Cerebellar nuclear complex (tissue), 1 donor: ENCODE measurements at places on chromosomes 4 and X.

DNA sequence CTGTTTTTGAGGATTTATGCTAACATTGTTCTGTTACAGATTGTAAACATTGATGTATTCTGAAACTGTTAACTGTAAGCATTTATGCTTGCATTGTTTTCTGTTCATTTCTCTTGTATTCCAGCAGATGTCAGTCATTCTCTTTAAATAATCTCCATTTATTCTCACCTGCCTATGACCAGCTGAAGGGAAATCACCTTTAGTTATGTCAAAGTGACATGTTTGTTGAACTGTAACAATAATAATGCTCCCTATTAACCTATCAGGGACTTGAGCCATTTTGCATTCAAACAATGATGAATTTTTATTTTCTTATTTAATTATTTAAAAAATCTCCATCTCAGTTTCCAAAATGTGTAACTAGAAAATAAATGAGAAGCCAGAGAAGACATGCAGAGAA lies 58.0 kb downstream of the SPCS3 start:
- DNase-seq = no peak

- no peak for DNase-seq
Observed at GRCh38 chrX:35841872-35842271, 43.7 kb downstream of the MAGEB16 start.

DNA sequence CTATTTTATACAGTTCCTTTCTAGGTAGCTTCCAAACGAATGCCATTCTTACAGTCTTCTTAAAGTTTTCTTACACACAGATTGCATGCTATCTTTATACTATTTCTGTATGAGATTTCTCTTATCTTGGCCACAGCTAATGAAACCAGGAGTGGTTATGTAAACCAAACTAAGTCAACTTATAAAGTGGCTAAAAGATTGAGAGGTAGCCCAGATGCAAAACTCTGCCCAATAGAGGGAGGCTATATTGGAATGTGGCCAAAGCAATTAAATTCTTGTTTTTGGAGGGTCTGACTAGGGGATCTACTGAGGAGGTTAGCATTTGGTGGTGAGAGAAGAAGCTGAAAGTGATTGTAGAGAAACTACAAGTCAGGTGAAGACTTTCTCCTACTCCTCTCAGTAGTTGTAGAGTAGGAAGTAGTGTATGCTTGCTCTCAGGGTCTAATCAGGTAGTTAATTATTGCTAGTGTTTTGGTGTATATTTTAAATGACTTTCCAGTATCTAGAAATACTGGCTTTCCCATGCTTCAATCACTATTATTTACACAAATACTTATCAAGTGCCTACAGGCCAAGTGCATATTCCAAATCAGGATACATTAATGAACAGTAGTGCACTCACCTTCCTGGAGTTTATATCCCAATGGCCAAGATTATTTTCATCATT lies 104.2 kb upstream of the HPGD start:
- no peak for DNase-seq

GRCh38 chrX:69154051-69154450 lies 11.2 kb downstream of the PJA1 start:
- DNase-seq = no peak

DNA sequence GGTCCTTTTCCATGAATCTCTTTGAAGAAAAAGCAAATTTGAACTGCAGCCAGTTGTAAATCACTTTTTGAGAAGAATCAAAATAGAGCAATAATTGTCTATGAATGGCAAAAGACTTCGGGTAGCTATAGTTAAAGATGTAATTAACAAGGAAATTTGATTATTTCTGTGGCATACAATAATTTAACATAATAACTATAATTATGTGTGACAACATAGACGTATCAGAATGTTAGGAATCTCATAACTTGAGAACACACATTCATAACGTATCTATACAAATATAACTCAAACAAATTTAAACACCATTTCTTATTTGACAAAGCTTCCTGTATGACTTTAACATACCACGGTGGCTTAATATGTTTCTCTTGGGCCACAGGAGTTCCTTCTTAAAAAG lies 36.0 kb upstream of the NSG1 start:
- no peak for DNase-seq

DNA sequence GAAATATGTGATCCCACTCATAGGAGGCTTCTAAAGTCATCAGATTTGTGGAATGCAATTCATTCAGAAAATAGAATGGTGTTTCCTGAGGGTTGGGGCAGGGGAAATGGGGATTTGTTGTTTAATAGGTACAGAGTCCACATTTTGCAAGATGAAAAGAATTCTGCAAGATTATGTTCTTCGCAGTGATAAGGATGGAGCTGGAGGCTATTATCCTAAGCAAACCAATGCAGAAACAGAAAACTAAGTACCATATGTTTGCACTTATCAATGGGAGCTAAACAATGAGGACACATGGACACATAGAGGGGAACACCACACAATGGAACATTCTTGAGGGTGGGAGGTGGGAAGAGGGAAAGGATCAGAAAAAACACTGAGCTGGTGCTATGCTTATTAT lies 144.3 kb upstream of the NLGN4X start:
- DNase-seq = no peak

- no peak for DNase-seq
Observed at GRCh38 chr4:85995361-85995760, 364.5 kb downstream of the MAPK10 start.

DNA sequence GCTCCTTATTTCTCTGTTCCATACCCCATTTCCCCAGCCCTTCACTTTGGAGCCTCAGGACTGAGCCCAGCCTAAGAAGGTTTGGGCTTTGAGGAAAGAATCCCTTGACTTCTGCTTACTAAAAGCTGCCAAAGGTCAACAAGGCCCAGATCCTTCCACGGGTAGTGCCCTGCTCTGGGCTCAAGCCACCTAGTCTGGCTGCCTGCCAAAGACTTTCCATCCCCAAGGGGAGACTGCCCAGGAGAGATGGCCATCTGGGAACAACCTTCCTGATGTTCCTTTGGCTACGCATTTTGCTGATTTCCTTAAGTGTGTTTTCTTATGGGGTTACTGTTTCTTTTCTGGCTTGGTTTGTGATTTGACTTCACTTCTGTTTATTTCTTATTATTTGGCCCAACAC lies 49.8 kb upstream of the NDP start:
- no peak for DNase-seq

GRCh38 chr4:10981096-10981495 lies 296.5 kb upstream of the CLNK start:
- no peak for DNase-seq

DNA sequence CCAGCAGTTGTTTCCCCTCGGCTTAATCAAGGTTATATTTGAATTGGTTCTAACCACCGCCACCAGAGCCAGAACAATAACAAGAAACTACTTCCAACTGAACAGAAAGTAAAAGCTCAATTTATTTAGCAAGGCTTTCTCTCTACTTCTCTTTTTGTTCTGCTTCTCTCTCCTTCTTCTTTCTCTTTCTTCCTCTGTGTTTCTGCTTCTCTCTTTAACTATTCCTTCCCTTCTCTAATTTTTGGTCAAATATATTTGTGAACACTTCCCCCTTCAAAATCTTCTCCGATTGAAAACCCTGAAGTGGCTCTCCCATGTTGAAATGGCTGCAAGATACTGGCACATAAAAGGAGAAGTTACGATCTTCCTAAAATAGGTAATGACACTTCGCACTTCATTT lies 1195.9 kb upstream of the PRKX start:
- no peak for DNase-seq

GRCh38 chrX:118824173-118824730 lies 628 bp downstream of the ZCCHC12 start:
- no peak for DNase-seq

- DNase-seq = no peak
Observed at GRCh38 chr4:112973750-112974251, 75.7 kb upstream of the ANK2 start.

GRCh38 chr4:82780170-82780751 lies 18.3 kb downstream of the SCD5 start:
- no peak for DNase-seq

DNA sequence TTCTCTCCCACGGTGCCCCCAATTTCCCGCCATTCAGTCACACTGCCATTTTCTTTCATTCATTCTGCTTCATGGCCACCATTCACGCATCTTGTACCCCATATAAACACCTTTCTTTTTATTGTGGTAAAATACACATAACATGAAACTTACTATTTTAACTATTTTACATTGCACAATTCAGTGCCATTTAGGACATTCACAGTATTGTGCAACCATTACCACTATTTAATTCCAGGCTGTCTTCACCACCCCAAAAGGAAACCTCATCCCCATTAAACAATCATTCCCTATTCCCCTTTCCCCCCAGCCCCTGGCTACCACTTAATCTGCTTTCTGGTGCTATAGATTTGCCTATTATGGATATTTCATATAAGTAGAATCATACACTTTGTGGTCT lies 15.9 kb downstream of the SPACA5 start:
- DNase-seq = no peak

- DNase-seq = no peak
Observed at GRCh38 chr4:8817813-8818062, 53.9 kb downstream of the HMX1 start.

DNA sequence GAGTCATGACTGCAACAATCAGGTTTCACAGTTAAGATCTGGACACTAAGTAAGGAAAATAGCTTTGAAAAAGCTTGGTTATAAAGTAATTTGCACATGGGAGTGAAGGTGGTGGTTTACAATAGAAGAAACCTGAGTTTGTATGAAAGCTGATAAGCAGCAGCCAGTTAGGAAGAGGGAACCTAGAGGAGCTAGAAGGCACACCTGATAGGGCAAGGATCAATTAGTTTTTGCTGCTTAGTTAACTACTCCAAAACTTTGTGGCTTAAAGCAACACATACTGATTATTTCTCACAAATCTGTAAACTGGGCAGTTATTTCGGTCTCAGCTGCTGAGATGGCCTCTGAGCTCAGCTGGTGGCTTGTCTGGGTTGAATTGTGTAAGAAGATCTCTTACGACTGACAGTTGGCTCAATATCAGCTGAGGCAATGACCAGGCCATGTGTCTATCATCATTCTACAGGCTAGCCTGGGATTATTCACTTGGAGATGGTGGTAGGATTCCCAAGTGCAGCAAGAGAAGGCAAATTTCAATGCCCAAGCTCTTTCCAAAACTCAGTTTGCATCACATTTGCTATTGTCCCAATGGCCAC lies 255.0 kb upstream of the PITX2 start:
- no peak for DNase-seq

GRCh38 chr4:52983563-52984303 lies 121.6 kb downstream of the RASL11B start:
- no peak for DNase-seq

DNA sequence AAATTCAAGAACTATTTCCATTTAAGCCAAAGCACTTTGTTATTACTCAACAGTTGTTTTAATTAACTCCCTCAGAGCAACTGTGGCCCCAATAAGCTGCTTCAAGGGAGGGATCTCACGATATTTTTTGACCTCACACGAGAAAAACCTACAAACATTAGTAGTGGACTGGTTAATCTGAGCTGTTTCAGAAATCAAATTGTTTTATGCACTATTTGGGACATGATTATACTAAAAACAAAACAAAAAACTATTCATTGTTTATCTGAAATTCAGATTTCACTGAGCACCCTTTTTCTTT lies 74.3 kb downstream of the DCHS2 start:
- DNase-seq = no peak
